ENCODE measurements at places on chromosomes 12 and 14. TPM values are rescaled to one million over a fixed set of nuclear protein-coding genes. Genes with fewer than 3 reads are reported as not detected.

Gene CHGA
- total RNA-seq = not detected

Gene NXPH4
- total RNA-seq = not detected

Gene CCDC177
- total RNA-seq = not detected

Gene LHX5
- total RNA-seq = not detected

Gene SLC7A8
- total RNA-seq = 2.4 TPM

- H3K27ac ChIP-seq = peak overlapping the region; percentile 64
- H3K4me3 ChIP-seq = peak overlapping the region; percentile 49
- H3K36me3 ChIP-seq = no peaks in the 10 kb centered on the region
- no peaks in the 10 kb centered on the region for H3K27me3 ChIP-seq
Observed at GRCh38 chr14:49692193-49692757, 645 bp upstream of the KLHDC1 start.

DNA sequence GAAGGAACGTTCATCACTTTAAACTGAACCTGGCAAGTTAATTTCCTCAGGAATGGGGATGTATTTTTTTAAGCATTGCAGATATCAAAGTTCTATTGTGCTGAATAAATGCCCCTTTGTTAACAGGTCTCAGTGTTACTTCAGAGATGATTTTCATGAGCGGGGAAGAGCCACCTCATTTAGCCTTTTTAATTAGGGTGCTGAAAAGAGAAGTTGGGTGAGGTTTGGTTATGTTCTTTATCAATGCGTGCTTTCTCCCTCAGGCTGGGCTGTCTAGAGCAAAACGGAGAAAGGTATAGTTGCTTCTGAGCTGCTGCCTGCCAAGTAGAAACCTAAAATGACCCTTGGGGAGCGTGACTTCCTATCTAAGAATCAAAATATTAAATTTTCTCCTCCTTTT lies 8.0 kb upstream of the HIP1R start:
- no peak overlapping the region for H3K4me3 ChIP-seq
- H3K36me3 ChIP-seq = no peaks in the 10 kb centered on the region
- H3K4me1 ChIP-seq = peaks cover 7% of the 10 kb centered on the region
- H3K27ac ChIP-seq = no peak overlapping the region
- H3K27me3 ChIP-seq = no peaks in the 10 kb centered on the region
- DNase-seq = no peak

GRCh38 chr14:104967386-104968152 lies 10.6 kb downstream of the AHNAK2 start:
- H3K36me3 ChIP-seq = no peaks in the 10 kb centered on the region
- no peak for DNase-seq
- peaks cover 4% of the 10 kb centered on the region for H3K4me1 ChIP-seq
- H3K4me3 ChIP-seq = no peak overlapping the region
- peaks cover 6% of the 10 kb centered on the region for H3K27me3 ChIP-seq

GRCh38 chr14:103129301-103130016 lies 6.2 kb downstream of the TNFAIP2 start:
- no peaks in the 10 kb centered on the region for H3K36me3 ChIP-seq
- H3K4me3 ChIP-seq = no peak overlapping the region
- H3K27ac ChIP-seq = no peak overlapping the region

- H3K27me3 ChIP-seq = no peaks in the 10 kb centered on the region
- H3K27ac ChIP-seq = no peak overlapping the region
- H3K36me3 ChIP-seq = no peaks in the 10 kb centered on the region
- H3K4me1 ChIP-seq = no peaks in the 10 kb centered on the region
Observed at GRCh38 chr14:29759521-29760340, 167.9 kb downstream of the PRKD1 start.

GRCh38 chr14:105494606-105494929 lies 3.5 kb downstream of the TEDC1 start:
- H3K27ac ChIP-seq = no peak overlapping the region
- H3K4me3 ChIP-seq = no peak overlapping the region
- DNase-seq = no peak
- no peaks in the 10 kb centered on the region for H3K27me3 ChIP-seq

DNA sequence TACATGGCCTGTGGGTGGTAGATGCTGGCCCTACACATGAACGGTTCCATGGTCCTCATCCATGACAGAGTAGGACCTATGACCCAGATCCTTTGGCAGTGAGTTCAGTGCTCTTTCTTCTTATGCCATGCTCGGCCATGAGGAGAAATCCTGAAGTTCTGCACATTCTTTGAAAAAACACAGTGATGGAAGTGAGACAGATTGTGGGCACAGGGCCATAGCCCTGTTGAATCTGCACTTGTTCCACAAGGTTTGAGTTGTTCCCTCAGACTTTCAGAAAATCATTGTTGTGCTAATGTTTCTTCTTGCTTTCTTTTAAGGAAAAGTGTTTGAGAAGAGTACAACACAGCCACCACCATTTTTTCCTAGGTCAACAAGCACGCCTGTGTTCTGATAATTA lies 180.0 kb downstream of the C12orf75 start:
- no peaks in the 10 kb centered on the region for H3K36me3 ChIP-seq
- H3K4me1 ChIP-seq = no peaks in the 10 kb centered on the region
- no peak for DNase-seq
- no peak overlapping the region for H3K27ac ChIP-seq

GRCh38 chr12:93968536-93969285 lies 179.7 kb upstream of the PLXNC1 start:
- no peak overlapping the region for H3K4me3 ChIP-seq
- H3K27me3 ChIP-seq = no peaks in the 10 kb centered on the region
- no peak for DNase-seq

DNA sequence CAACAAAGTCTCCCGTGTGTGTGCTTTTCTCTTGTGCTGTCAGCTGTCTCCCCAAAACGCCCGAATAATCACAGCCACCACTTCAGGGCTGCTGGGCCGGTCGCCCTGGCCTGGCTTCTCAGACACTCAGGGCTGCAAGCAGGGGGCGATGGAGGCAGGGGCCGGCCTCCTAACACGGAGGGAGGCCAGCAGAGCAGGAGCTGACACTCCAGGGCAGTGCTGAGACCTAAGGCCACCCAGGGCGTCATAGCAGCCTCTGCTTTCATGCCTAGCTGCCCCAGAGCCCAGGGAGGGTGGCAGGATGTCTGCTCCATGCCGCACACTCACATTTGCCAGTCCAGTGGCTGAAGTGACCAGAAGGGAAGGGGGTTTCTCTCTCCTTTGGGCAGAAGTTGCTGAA lies 25.6 kb downstream of the STX2 start:
- peaks cover 3% of the 10 kb centered on the region for H3K4me1 ChIP-seq
- H3K36me3 ChIP-seq = peaks cover 12% of the 10 kb centered on the region
- no peak overlapping the region for H3K27ac ChIP-seq

DNA sequence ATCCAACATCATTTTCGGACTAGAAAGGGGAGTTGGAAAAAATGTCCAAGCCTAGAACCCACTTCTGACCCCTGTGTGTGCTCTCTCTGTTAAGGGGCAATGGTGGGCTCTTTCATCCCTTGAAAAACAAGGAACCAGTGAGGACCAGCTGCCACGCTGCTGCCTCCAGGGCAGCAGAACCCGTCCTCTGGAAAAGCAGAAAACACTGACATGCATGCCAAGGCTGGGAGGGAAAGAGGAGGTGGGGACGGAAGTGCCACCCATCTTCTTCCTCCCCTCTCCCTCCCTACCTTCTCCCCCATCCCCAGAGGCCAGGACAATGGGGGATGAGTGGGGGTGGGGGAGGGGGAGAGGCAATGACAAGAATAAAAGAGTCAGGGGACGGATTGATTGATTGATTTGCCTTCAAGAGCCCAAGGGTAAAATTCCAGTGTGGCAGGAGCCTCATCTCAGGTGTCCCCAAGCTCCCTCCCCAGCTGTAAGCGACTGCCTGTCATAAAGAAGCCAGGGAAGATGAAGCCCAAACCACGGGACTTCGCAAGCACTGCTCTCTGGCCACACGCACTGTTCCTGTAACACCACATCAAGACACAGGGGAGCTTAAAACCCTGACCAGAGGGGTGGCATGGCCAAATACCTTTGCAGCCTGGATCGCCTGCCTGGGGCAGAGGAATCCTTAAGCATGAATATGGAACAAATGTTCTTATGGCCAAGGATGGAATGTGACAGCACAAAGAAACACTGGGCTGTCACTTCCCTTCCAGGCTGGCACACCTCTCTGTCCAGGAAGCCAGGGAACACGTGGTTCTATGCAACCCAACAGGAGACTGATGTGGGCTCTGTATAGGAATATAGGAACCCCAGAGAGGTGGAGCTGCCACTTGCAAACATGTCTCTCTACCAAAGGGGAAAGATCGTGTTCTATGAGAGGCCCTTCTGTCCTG lies 38.9 kb upstream of the BDKRB2 start:
- H3K27me3 ChIP-seq = no peaks in the 10 kb centered on the region
- no peaks in the 10 kb centered on the region for H3K36me3 ChIP-seq
- no peak overlapping the region for H3K27ac ChIP-seq
- H3K4me3 ChIP-seq = no peak overlapping the region

GRCh38 chr14:22973217-22974032 lies 8.9 kb downstream of the AJUBA start:
- no peaks in the 10 kb centered on the region for H3K27me3 ChIP-seq
- no peaks in the 10 kb centered on the region for H3K36me3 ChIP-seq
- H3K4me1 ChIP-seq = no peaks in the 10 kb centered on the region
- no peak overlapping the region for H3K4me3 ChIP-seq
- no peak for DNase-seq

DNA sequence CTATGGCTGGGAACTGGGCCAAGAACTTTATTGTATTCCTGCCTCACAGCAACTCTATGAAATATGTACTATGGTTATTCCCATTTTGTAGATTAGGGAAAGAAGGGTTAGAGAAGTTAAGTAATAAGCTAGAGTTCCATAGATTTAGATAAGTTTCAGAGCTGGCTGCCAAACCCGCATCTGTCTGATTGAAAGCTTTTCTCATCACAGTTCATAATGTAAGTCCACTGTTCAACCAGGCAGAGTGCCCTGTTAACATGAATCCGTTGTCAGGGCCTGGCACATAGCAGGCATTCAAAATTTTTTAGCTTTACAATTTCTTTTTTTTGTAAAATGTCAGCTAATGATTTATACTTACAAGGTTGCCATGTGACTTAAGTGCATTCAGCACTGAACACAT lies 467.3 kb downstream of the NRXN3 start:
- H3K4me1 ChIP-seq = no peaks in the 10 kb centered on the region
- no peaks in the 10 kb centered on the region for H3K27me3 ChIP-seq
- no peak overlapping the region for H3K27ac ChIP-seq
- no peak for DNase-seq
- H3K36me3 ChIP-seq = no peaks in the 10 kb centered on the region

DNA sequence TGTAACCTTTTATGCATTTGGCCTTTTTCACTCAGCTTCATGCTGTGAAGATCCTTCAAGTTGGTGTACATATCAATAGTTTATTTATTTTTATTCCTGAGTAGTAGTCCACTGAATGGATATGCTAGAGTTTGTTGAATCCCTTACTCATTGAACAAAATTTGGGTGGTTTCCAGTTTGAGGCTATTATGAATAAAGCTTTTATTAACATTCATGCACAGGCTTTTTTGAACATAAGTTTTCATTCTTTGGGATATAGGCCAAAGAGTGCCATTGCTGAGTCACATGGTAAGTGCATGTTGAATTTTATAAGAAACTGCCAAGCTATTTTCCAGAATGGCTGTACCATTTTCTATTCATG lies 59.5 kb upstream of the CAPRIN2 start:
- peaks cover 3% of the 10 kb centered on the region for H3K27me3 ChIP-seq
- no peaks in the 10 kb centered on the region for H3K36me3 ChIP-seq
- H3K4me1 ChIP-seq = no peaks in the 10 kb centered on the region
- DNase-seq = no peak
- H3K27ac ChIP-seq = no peak overlapping the region

DNA sequence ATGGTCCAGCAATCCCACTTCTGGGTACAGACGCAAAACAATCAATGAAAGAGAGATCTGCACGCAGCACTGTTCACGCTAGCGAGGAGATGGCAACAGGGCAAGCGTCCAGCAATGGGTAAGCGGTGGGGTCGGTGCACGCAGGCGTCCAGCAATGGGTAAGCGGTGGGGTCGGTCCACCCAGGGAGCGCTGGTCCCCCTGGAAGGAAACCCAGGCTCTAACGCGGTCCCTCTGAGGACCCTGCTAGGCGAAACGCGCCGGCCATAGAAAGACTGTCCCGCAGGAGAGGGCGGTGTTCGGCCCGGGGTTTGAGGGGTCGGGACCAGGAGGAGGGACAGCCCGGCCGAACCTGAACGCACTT lies 618 bp upstream of the PGAM5 start:
- H3K4me3 ChIP-seq = peak overlapping the region; percentile 48
- no peaks in the 10 kb centered on the region for H3K27me3 ChIP-seq
- H3K36me3 ChIP-seq = peaks cover 10% of the 10 kb centered on the region
- H3K4me1 ChIP-seq = peaks cover 28% of the 10 kb centered on the region

DNA sequence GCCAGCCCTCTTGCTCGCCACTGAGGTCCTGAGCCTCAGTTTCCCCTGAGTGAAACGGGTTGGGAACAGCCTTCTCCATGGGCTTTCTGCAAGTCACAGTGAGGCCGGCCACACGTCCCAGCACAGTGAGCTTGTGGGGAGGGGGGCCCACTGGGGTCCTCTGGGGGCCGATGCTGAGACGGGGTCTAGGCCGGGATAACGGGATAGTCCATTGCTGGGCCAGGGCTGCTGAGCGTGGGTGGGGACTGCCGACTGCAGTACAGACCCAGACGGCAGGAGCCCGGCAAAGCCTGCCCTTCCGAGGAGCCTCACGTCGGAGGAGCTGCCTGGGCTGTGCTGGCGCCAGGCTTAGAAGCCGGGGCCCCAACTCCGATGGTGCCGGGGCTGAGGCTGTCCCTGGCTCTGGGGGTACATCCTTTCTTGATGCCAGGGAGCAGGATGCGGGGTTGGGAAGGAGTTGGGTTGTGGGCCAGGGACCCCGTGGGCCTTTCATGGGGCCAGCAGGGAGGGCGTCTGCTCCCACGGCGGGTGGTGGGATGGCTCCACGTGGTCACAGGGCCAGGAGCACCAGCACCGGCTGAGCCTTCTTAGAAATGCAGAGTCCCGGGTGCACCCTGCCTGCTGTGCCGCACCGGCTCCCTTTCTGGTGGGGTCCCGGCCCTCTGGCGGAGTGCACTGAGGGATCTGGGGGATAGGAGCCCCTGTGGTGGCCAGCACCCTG lies 24.2 kb downstream of the NOC4L start:
- no peak overlapping the region for H3K27ac ChIP-seq
- H3K27me3 ChIP-seq = no peaks in the 10 kb centered on the region
- peaks cover 20% of the 10 kb centered on the region for H3K4me1 ChIP-seq

GRCh38 chr12:66244446-66244845 lies 55.4 kb downstream of the IRAK3 start:
- no peaks in the 10 kb centered on the region for H3K4me1 ChIP-seq
- DNase-seq = no peak
- H3K36me3 ChIP-seq = no peaks in the 10 kb centered on the region
- H3K27ac ChIP-seq = no peak overlapping the region

All from CD4-positive, alpha-beta memory T cell (primary cell).